ENCODE measurements at places on chromosomes 3 and 15. TPM values are rescaled to one million over a fixed set of nuclear protein-coding genes. Genes with fewer than 3 reads are reported as not detected.

GALK2 gene
- total RNA-seq, result 44.2 TPM

CPN2 gene
- not detected for total RNA-seq

SLC22A13 gene
- 3.5 TPM for total RNA-seq

CNTN6 gene
- total RNA-seq, result not detected

Data from Calu3 (cell line).